ENCODE measurements at places on chromosomes 16 and 17.

DNA sequence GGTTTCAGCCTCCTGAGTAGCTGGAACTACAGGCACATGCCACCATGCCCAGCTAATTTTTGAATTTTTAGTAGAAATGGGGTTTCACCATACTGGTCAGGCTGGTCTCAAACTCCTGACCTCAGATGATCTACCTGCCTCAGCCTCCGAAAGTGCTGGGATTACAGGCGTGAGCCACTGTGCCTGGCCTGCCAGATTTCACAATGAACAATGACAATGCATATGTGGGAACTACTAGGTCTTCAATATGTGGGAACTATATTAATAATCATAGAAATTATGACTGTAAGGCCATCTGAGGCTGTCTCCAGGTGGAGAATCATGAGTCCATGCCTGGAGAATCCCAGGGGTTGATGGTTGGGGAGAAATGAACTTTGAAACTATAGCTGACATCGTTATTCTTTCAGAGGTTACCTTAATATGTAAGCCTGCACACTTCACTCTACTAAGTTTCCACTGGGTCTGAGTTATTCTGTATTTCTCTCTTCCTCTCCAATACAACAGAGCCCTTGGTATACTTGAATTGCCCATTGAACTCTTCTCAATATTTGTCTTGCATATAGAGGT, 7.2 kb upstream of the DRC7 start:
- no peak for DNase-seq

DNA sequence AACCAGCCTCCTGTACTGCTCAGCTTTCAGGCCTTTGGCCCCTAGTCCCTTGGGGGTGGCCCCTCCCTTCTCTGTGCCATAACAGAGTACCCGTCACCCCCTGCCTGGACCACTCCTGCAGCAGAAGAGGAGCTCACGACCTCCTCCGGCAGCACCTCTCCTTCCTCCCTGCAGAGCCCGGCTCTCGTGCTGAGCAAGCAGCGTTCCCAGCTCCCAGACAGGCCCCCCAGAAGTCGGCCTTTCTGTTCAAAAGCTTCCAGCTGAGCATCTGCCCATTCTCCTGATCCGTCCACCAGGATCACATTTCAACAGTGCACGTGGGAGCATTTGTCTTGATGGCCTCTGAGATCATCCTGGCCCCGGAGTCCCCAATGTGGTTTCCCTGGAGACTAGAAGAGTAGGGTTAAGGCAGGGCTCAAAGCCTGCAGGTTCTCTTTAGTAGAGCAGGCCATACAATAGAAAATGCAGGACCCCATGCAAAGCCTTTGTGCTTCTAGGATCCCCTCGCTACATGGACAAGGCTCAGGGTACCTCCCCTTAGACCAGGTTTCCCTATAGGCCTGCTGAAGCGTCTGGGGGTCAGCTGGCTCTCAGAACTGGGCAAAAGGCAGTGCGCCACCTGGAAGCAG, 35.6 kb downstream of the NLRC3 start:
- DNase-seq: no peak

DNA sequence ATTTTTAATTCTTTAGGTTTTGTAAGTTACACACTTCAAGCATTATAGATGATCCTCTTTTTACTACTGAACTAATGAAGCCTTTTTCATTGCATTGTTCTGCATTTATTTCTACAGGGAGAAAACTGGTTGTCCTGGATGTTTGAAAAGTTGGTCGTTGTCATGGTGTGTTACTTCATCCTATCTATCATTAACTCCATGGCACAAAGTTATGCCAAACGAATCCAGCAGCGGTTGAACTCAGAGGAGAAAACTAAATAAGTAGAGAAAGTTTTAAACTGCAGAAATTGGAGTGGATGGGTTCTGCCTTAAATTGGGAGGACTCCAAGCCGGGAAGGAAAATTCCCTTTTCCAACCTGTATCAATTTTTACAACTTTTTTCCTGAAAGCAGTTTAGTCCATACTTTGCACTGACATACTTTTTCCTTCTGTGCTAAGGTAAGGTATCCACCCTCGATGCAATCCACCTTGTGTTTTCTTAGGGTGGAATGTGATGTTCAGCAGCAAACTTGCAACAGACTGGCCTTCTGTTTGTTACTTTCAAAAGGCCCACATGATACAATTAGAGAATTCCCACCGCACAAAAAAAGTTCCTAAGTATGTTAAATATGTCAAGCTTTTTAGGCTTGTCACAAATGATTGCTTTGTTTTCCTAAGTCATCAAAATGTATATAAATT, 53.0 kb downstream of the TUBD1 start:
- DNase-seq: no peak

GRCh38 chr16:57301126-57301817, 16.8 kb upstream of the PLLP start:
- no peak for DNase-seq

All from NCI-H2171 (cell line).